Parietal lobe (tissue), 2 donors: ENCODE measurements at places on chromosomes 6 and 20. TPM values are rescaled to one million over a fixed set of nuclear protein-coding genes. Genes with fewer than 3 reads are reported as not detected.

The SPDEF gene
- not detected for total RNA-seq

The AIF1 gene
- 3.4 TPM for total RNA-seq

The RNF182 gene
- 71.1 TPM for total RNA-seq

The RAD21L1 gene
- total RNA-seq = not detected

The SYCP2L gene
- total RNA-seq = 11.9 TPM
